Activated CD4-positive, alpha-beta T cell treated with anti-CD3 and anti-CD28 coated beads, Interleukin-2, Interleukin-4, amounts not matched to agents 100 ng/mL and 50 ng/mL, durations not matched to agents 16 hours and 8 hours (primary cell): ENCODE measurements at places on chromosomes 11 and 22.
A peak's percentile ranks its signal among the peaks of the same experiment; 100 is the strongest.

- no peak for DNase-seq
Measured at GRCh38 chr11:130609121-130610035, 160.9 kb downstream of the ADAMTS15 start.

- peak; percentile 42 for DNase-seq
Measured at GRCh38 chr11:15006139-15006759, 34.1 kb upstream of the CALCA start.

GRCh38 chr11:3920148-3920852 lies 64.8 kb downstream of the STIM1 start:
- DNase-seq, result peak; percentile 82

DNA sequence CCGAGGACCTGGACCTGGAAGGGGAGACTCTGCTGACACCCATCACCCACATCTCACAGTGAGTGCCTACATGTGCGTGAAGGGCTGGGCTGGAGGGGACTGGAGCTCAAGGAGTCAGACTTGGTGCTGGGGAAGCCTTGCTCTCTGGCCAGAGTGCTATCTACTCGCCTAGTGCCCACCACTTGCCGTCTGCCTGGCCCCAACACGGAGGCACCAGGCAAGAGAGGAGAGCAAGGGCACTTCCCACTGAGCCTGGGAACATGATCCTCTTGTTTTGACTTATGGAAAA lies 37.8 kb downstream of the KCNQ1OT1 start:
- DNase-seq, result no peak

DNA sequence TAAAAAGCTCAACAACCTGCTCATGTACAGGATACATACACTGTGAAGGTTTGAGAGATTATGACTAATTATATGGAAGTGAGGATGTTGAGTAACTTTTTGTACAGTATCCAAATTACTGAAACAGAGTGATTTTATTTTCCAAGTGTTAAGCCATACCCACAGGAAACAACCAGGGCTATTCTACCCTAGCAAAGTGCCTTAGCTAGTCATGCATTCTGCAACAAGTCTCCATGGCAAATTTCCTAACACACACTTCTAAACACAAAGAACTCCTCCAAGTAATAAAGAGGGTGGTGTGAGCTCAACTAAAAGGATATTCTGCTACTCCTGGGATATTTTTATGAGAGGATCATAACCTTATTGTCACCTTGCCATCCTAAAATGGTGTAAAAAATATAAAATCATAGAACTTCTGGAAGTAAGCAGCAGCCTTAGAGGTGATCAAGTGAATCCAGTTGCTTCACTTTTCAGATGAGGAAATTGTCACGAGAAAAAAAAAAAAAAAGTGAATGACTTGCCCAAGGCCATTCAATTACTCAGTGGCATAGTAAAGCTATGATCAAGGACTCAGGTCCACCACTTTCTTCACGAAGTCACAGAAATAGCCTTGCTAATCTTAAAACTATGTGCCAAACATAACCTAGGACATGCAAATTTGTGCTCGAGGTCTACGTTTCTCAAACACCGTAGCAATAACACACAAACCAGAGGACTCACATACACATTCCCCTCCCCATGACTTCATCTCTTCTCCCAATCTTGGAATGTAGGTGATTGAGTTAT lies 4.2 kb downstream of the LGR4 start:
- no peak for DNase-seq

DNA sequence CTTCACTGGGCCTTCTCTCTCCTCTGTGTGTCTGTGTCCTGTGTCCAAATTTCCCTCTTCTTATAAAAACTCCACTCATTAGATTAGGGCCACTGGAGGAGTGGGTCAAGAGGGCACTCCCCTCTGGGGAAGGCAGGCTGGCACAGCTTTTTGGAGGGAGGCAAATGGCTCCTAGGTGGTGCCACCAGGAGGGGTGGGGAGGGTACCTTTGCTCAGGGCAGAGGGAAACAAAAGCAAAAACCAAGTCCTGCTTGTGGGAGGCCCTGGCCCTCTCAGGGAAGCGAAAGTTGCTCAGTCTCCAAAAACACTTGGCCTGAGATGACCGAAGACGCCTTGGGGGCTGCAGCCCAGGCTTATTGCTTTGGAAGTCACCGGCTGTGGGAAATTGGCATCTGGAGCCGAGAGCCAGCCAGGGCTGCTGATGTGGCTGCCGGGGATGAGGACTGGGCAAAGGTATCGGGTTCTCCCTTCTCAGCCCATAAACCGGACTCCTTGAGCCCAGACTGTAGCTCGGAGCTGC lies 48.2 kb upstream of the ANO1 start:
- DNase-seq, result no peak

- DNase-seq, result no peak
Measured at GRCh38 chr22:44031158-44031952, 7.3 kb downstream of the PARVB start.

- no peak for DNase-seq
Measured at GRCh38 chr11:132632641-132633124, 899.6 kb downstream of the OPCML start.

GRCh38 chr22:36288571-36289405 lies 35.9 kb downstream of the APOL1 start:
- no peak for DNase-seq

GRCh38 chr11:107741044-107741823 lies 29.4 kb upstream of the SLN start:
- peak; percentile 36 for DNase-seq

DNA sequence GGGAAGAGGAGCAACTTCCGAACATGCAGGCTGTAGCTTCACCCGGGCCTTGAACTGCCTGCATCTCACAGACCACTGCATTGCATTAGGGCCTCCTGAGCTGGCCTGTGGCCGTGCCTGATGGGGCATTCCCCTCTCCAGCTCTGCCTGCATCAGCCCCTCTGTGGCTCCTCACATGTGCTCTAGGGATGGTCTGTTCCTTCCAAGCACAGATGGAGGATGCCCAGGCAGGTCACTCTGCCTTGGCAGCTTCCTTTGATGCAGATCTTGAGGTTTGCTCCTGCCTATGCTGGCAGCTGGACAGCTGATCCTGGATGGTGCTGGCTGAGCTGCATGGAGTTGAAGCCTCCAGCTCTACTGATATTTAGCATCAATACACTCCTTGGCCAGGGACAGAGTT lies 28.5 kb downstream of the AMPD3 start:
- DNase-seq, result no peak

GRCh38 chr11:131186629-131187101 lies 183.8 kb upstream of the NTM start:
- DNase-seq, result no peak

DNA sequence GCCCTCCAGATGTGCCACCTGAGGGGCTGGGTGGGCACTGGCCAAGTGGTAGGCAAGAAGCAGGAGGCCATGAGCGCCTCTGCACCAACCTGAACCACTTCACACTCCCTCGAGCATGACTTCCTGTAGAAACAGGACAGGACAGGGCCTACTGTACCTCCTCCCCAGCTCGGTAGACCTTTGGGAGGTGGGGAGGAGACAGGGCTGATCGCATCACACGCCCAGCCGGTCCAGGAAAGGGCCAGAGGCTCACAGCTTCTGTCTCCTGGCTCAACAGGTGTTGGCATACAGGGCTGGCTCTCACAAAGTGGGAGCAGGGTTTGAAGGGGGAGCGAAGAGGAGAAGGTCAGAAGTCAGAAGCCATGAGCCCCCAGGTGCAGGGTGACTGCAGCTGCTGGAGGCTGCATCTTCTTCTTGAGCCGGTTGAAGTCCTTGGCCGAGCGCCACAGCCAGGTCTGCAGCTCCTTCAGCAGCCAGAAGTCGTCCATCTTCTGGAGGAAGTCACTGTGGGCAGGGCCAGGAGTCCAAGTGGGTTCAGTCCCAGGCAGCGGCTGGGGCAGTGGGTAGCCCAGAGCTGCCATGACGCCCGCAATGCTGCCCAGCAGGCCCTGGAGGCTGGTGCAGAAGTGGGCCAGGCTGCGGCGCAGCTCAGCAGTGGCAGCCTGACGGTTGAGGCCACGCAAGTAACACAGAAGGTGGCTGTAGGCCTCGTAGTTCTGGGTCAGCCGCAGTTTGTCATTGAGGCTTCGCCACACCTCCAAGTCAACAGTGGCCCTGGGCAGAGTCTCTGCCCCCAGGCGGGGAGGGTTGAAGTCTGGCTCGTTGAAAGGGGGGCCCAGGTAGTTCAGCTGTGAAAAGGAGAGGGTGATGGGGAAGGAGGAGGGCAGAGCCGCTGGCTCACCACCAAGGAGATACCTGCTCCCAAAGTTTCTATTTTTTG lies 8.3 kb downstream of the CLCF1 start:
- DNase-seq, result no peak

DNA sequence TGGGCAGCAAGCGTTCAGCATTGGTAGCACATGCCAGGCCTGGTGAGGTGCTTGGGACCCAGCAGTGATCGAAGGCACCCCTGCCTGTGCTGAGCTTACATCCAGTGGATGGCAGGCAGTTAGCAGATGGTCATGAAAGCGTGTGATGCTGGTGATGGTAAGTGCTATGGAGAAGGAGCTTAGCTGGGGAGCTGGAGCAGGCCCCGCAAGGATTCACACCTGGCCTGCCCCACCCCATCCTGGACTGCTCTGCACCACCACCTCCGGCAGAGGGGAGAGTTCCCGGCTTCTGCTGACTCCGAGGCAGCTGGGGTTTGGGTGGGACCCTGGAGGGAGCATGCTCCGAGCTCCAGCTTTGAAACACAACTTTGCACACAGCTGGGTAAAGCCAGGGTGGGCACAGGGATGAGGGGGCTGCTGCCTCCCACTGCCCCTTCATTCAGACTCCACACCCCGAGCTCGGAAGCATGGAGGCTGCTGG lies 16.2 kb downstream of the MPPED1 start:
- DNase-seq, result no peak

- no peak for DNase-seq
Measured at GRCh38 chr11:109772892-109773291, 320.3 kb upstream of the ZC3H12C start.

DNA sequence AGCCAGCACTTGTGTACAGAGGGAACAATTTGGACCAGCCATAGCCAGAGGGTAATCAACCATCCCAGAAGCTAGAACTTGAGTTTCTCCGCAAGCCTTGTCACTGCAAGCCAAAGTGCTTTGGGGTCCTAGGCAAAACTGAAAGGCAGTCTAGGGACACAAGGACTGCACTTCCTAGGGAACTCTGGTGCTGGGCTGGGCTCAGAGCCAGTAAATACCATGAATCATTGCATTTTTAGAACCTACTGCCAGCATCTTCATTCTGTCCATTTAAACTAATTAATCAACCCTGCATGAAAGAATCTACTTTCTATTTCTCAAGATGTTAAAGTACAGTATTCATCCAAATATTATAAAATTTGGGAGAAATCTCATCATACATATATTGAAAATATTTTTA lies 20.0 kb downstream of the PATE3 start:
- DNase-seq, result no peak

DNA sequence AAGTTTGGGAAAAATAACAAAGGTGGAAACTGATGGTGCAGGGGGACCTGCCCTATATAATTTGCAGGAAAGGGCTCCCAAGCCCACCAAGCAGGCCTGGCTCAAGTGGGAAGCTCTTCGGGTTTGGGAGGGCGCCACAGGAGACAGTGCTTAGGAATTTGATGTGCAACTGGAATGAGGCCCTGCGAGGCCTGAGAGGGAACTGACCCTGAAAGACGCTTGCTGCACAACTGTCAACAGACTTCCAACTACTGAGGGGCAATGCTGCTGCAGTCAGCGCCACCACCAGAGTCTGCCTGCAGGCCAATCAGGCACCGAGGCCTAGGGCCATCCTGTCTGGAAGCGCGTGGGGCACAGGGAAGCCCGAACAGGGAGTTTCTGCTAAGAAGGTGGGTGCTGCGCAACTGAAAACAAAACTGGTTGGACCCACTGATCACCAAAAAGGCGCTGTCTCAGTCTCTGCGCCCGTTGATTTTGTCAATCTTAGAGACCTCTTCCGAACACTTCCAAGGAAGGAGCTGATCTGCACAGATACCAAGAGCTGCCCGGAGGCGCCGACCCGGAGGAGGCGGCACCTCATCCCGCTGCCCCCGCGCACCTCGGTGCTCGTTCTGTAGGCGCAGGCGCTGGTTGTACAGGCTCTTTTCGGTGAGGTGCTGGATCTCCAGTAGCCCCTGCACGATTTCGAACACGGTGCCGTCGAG lies 667 bp downstream of the DGCR6L start:
- no peak for DNase-seq

- DNase-seq, result peak; percentile 20
Measured at GRCh38 chr11:55942785-55943392, 6.7 kb upstream of the OR5I1 start.

DNA sequence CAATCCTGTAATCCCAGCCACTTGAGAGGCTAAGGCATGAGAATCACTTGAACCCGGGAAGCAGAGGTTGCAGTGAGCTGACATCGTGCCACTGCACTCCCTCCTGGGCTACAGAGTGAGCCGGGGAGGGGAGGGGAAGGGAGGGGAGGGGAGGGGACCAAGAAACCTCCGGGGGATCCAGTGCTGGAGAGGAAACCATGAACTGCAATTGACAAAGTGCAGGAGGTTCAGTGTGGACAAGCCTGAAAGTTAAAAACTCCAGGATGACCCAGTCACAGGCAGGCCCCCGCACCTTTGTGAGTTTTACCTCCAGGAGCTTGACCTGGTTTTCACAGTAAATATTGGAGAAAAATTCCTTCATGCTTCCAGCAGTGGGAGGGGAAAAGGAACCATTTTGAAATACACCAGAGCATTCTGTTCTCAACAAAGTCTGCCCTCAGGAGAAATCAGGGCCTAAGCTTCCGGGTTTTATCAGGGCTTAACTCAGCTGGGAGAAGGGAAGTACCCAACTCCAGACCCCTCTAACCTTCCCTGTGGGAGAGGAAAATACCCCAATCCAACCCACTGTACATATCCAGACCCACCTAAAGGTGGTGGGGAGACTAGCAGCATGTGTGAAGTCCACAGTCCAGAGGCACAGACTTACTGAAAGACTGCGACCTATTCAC lies 15.5 kb upstream of the ZFTA start:
- DNase-seq, result no peak

GRCh38 chr11:57885298-57886050 lies 123.9 kb downstream of the CTNND1 start:
- DNase-seq, result no peak

GRCh38 chr11:58636587-58636986 lies 14.1 kb downstream of the CNTF start:
- DNase-seq, result no peak

DNA sequence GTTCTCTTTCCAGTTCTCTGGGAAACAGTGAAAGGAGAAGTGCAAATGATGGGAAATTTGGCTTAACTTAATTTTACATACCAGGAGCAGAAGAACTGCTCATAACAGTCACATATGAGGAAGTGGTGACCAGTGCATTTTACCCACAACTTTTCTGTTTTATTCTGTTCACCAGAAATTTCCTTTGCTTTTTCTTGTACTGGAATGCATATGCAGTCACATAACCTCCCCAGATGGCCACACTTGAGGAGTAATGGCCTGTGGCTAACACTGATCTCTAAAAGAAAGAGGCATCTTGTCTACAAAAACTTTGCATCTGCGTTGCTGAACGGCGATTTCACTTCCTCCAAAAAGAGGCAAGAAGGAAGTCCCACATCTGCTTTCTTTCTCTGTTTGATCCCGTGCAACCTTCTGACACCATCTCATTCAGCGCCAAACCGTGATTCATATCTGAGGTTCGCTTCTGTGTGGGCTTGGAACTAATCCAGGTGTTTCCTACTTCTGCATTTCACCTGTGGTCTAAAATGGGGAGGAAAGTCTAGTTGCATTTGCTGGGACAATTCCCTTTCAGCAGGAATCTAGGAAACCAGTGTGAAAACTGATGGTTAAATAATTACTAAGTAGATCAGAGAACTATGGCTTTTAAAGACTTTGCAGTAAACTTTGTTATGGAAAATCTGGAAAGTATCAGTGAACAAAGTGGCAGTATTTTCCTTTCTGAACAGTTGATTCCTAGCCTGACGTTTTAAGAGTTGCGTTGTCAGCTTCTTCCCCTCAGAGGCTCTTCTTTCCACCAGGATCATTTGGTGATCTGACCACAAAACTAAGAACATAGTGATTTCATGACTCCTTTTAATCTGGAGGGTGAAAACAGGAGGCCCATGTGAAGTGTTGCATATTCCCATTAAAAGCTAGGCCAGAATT lies 4.2 kb upstream of the MPEG1 start:
- DNase-seq, result peak; percentile 17
